Stimulated activated CD4-positive, alpha-beta T cell treated with anti-CD3 and anti-CD28 coated beads, Interleukin-15, amount 100 ng/mL, for 1 hour (primary cell): ENCODE measurements at places on chromosomes 1 and 21.
A peak's percentile ranks its signal among the peaks of the same experiment; 100 is the strongest.

DNA sequence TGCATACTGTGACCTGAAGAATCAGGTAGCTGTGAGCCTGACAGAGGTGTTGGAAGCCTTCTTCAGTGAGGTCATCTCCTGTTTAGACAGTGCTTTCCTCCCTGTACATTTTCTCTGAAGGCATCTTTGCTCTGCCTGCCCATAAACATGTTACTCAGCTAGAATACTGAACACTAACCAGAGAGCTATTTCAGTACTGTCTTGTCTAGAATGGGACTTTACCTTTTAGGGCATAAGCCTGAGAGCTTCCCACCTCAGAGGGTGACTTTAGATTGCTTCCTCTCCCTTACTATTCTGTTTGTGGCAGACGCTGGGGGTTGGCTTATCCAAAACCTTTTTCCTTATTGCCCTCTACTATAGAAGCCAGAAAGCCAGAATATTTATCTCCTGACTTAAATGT, 23.3 kb upstream of the ZNF326 start:
- DNase-seq, result no peak

- no peak for DNase-seq
These were observed 48.6 kb downstream of the HIVEP3 start for GRCh38 chr1:41870076-41870562.

DNA sequence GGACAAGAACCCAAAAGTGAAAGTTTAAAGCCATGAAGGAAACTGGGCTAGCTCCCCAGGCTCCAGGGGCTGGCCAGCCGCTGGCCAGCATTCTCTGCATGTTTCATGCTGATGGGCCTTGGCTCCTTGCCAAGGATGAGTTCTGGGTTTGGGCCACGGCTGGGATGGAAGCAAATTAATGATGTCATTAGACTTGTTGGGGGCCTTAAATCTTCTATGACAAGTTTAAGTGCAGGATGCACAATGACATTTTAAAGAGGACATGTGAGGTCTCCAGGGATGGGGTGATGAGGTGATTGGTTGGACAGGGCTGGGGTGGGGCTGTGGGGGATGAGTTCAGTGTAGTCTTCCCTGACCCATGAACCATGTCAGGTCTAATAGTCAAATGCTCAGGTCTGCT, 199.6 kb downstream of the TRABD2B start:
- no peak for DNase-seq

- DNase-seq, result no peak
These were observed 1.4 kb downstream of the ADORA1 start for GRCh38 chr1:203128716-203129500.

DNA sequence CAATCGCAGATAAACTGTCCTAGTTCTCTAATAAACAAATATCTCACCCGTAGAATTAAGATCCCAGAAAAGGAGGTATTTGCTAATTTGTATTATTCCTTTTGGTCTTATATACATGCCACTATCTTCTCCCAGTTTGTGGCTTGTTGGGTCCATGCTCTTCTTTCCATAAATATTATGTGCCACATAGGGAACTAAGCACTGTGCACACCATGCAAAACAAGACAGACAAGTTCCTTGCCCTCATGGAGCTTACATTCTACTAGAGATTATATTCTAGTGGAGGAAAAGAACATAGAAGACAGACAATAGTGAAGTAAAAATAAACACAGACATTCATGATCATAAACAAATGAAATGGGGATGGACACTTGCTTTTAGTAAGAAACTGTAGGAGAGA, 4.7 kb downstream of the GART start:
- no peak for DNase-seq

- no peak for DNase-seq
These were observed 36.2 kb downstream of the ACOT7 start for GRCh38 chr1:6357243-6357936.

- DNase-seq, result no peak
These were observed 26.3 kb downstream of the MTARC1 start for GRCh38 chr1:220813013-220813412.

- DNase-seq, result no peak
These were observed 45.6 kb upstream of the VAV3 start for GRCh38 chr1:108010581-108010980.

- no peak for DNase-seq
These were observed 36.4 kb downstream of the IGFN1 start for GRCh38 chr1:201226859-201227488.

- DNase-seq, result no peak
These were observed 14.2 kb upstream of the KANK4 start for GRCh38 chr1:62333441-62333840.

GRCh38 chr1:12595757-12596006, 22.3 kb downstream of the DHRS3 start:
- DNase-seq, result no peak

GRCh38 chr1:23613191-23614031, 54.1 kb upstream of the ID3 start:
- no peak for DNase-seq

DNA sequence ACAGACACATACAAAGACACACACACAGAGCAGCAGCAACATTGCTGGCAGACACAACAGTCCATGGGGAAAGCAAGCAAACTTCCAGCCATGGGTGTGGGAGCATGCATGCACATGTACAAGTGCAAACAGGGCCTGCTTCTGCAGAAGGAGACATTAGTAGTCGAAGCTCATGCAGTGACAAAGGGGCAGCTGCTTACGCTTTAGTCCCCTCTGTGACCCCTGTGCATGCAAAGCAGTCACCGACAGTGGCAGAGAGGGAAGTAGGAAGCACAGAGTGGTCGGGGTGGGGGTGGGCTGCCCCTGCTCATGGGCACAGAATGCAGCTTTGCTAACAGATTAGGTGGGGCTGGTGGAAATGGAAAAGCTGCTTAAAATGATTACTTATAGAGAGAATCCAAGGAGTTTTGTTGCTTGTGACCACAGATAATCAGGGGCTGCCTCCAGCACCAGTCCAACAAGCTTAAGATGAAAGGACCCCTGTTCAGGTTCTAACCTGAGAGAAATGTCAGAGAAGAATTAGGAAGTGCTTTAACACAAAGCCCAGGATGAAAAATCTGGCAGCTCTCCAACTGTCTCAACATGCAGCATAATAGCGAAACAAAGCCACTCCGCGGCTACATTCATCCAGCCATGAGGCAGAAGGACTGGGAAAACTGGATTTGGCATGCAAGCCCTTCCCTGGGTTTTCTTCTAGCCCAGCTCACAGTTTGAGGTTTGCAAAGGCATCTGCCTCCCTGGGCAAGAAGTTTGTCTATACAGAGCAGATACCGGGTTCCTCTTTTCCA, 378.9 kb downstream of the KCNH1 start:
- no peak for DNase-seq

DNA sequence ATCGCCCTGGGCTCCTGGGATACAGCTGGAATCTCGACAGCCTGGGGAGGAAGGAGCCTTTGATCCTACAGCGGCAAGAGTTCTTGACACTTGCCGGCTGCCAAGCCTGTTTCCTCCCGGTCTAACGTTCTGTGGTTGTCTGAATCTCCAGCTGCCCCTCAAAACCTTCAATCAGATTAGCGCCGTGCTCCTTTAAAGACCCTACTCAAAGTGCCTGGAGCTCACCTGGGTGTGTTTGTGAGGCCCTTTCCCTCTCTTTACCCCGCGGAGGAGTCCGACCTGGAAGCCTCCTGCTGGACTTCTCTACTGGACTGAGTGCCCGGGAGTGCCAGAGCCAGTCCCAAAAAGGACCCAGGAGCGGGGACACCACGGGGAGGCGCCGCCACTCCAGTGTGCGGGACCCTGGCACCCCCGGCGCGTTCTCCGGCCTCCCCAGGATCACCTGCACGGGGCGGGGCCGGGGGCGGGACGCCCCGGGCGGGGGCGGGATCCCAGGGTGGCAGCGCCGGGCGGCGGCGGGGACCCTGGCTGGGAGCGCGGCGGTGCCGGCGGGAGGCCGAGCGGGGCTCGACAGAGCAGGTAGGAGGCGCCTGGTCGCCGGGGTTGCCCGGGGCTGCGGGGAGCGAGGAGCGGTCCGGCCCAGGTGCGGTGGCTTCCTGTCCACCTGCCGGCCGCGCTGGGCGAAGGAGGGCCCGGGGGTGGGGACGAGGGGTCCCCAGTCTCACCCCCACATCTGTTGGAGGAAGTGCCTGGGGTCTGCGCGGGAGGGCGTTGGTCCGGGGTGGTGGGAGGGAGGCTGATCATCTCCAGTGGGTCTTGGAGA, at the start of gene NCMAP:
Gene NCMAP (plus strand): TSS at position 497 of the 823 bp plus-strand sequence. CDS start 39,344 bp downstream, outside the sequence.
- DNase-seq, result peak; percentile 23
